ENCODE measurements at places on chromosomes 2 and 18. TPM values are rescaled to one million over a fixed set of nuclear protein-coding genes. Genes with fewer than 3 reads are reported as not detected.
A peak's percentile ranks its signal among the peaks of the same experiment; 100 is the strongest.

The LRATD1 gene
- total RNA-seq, result 3.6 TPM

The SGPP2 gene
- not detected for total RNA-seq

The ABCG8 gene
- not detected for total RNA-seq

DNA sequence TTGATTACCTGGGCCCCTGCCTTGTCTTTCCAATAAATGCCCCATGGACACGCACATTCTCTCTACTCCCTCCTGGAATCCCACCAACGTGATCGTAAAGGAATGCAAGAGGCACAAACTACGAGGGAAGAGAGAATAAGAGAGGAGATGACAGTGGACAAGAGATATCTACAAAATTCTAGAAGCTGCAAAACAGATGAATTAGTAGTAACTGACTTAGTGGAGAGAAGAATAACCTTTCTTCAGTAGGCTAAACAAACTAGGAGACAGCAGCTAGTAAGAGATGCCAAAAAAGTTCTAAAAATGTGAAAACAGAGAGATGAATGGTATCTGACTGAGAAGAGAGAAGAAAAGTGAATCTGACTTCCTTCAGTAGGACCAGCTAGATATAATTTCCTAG is 43.5 kb upstream of the MYCN start:
- no peak for DNase-seq
- no peak overlapping the region for H3K27ac ChIP-seq
- H3K4me1 ChIP-seq, result peaks cover 38% of the 10 kb centered on the region
- no peak overlapping the region for H3K4me3 ChIP-seq

DNA sequence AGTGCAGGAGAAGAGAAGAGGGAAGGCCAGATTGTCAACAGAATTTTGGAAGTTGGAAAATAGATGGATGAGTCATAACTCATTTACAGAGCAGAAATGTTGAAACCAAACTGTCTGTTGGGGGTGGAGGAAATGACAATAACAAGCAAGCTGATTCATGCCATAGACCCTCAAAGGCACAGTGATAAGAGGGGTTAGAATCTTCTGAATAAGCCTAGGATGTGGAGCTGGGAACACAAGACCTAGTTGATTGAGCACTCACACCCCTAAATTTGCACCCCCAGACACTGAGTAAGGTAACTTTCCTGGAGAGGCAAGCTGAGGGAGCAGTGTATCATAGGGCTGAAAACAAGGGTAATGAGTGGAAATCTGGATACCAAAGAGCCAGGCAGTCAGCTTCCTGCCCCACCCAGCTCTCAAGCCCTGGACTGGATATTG is 141.4 kb downstream of the SCG2 start:
- H3K4me3 ChIP-seq, result no peak overlapping the region
- peaks cover 12% of the 10 kb centered on the region for H3K36me3 ChIP-seq
- no peak overlapping the region for H3K27ac ChIP-seq
- H3K4me1 ChIP-seq, result no peaks in the 10 kb centered on the region
- no peaks in the 10 kb centered on the region for H3K27me3 ChIP-seq

GRCh38 chr18:10927286-10927992 is 221.9 kb downstream of the PIEZO2 start:
- no peaks in the 10 kb centered on the region for H3K27me3 ChIP-seq
- H3K36me3 ChIP-seq, result no peaks in the 10 kb centered on the region
- no peak overlapping the region for H3K4me3 ChIP-seq
- H3K27ac ChIP-seq, result peak overlapping the region; percentile 29
- DNase-seq, result no peak
- peaks cover 47% of the 10 kb centered on the region for H3K4me1 ChIP-seq

GRCh38 chr18:31789409-31789808 is 28.7 kb upstream of the SLC25A52 start:
- DNase-seq, result no peak
- H3K27me3 ChIP-seq, result no peaks in the 10 kb centered on the region
- peaks cover 3% of the 10 kb centered on the region for H3K4me1 ChIP-seq
- H3K36me3 ChIP-seq, result no peaks in the 10 kb centered on the region
- no peak overlapping the region for H3K27ac ChIP-seq

GRCh38 chr2:163729636-163730273 is 6.1 kb downstream of the FIGN start:
- no peak for DNase-seq
- no peak overlapping the region for H3K27ac ChIP-seq
- no peaks in the 10 kb centered on the region for H3K27me3 ChIP-seq

- H3K4me1 ChIP-seq, result peaks cover 25% of the 10 kb centered on the region
- peaks cover 15% of the 10 kb centered on the region for H3K36me3 ChIP-seq
- no peak overlapping the region for H3K27ac ChIP-seq
- no peak for DNase-seq
- no peaks in the 10 kb centered on the region for H3K27me3 ChIP-seq
Observed at GRCh38 chr18:2884706-2885285, 38.0 kb downstream of the EMILIN2 start.

All from neural crest cell (in vitro differentiated cells).